ENCODE measurements at places on chromosomes 7 and 10.

- no peak for DNase-seq
These were observed 271.9 kb upstream of the DGKB start for GRCh38 chr7:15174485-15174884.

DNA sequence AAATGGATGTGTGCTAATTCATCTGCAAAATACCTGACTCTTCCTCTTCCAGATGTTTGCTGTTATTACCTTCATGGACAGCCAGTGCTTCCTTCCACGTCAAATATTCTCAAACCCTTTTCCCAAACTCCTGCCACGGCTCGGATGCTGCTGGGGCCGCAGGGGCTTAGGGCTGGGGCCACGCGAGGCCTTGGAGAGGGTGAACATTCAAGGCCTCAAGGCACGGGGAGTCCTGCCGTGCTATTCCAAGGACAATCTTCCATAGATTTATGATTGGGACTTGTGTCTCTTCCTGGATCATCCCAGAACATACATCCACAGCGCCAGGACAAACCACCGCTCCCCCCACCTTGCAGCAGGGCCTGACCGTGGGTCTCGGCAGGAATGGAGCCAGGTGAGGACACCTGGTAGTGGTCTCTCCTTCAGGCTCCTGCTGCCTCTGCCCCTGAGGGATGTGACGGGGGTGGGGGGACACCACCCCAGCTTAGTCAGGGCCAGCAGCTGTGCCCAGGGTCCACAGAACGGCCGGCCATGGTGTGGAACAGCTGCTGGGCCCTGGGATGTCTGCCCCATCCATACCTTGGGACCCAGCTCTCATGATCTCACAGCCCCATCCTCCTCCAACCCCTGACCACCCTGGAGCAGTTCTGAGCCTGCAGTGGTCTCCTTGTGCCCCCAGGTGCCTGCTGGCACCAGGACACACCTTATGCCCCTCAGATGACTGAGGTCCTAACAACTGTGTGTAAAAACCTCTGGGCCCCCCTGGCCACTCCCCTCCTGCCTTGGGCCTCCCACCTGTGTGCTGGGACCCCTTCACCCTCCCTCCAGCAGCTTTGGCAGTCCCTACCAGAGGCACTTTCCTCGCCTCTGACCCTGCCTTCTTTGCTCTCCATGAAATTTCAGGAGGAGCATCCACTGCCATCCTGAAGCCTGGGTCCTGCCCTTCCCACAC lies 16.7 kb downstream of the VIPR2 start:
- no peak for DNase-seq

DNA sequence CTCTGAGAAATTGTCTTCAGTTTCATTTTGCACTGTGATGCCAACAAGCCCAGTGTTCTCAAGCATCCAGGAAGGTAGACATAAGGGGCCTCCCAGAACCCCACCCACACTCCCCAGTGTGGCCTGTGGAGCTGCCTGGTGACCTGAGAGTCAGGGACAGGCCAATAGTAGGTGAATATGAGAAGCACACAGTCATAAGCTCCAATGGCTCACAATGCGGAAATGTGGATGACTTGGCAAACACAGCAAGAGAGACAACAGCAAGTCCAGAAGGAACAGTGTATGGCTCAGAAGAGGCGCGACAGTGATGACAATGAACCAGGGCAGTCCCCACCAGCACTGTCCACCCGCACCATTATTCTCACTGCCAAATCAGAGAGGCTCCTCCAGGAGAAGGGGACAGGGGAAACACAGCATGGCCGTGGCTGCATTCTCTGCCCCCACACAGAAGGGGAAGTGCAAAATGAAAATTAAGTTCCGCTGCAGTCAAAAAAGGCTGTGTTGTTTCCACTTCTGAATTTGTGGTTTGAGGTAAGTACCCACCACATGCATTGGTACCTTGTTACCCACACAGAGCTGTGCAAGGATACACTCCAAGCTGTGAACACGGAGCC lies 419.8 kb downstream of the GRID1 start:
- no peak for DNase-seq

DNA sequence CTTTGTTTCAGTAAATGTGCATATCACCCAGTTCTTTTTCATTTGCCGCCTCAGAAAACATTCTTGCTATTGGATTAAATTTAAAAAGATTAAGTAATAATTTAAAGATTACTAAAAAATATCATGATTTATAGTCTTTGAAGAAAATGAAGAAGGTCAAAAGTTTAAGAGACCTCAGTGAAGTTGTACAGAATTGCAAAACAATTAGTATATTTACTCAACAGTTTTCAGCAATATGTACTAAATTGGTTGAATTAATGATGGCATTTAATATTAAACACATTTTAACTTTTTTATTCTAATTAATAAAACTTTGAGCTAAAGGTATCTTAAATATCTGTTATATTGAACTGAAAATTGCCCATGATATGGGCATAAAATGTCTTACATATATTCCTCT lies 49.9 kb upstream of the KLF6 start:
- no peak for DNase-seq

GRCh38 chr10:20707251-20707650 lies 189.9 kb downstream of the NEBL start:
- DNase-seq = no peak

- DNase-seq = no peak
These were observed 168.9 kb downstream of the NRF1 start for GRCh38 chr7:129780257-129780973.

DNA sequence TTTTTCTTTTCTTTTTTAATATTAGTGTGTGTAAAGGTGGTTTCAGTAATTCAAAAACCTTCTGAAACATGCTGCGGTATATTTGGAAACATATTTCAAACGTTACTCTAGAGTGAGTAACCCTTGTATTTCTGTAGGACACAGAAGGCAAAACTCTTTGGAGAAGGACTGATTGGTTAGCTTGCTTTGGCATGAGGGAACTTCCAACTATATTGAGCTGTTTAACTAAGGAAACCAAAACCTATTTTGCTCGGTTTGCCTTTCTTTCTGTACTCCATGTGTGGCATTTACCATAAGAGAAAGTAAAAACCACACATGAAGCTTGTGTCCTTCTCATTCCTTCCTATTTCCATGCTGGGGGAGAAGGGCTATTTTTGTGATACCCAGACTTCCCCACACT lies 149.8 kb downstream of the DYNC1I1 start:
- DNase-seq = no peak

DNA sequence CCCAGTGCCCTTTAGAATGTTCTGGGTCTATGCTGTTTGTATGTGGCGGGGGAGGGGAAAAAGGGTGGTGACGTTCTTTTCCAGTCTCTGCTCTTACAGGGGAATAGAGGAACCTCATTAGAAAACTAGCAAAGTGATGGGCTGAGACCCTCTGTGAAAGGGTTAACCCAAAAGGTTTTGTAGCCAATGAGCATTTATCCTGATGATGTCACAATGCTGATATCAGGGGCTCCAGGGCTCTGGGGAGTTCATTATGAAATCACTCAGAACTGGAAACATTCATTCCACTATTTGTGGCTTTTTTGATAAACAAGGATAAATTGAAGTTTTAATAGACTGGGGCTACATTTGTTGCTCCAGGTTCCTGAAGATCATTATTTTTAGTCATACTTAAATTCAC lies 71.7 kb downstream of the ARID5B start:
- DNase-seq = no peak

GRCh38 chr7:105773030-105773460 lies 103.4 kb downstream of the ATXN7L1 start:
- DNase-seq = no peak

DNA sequence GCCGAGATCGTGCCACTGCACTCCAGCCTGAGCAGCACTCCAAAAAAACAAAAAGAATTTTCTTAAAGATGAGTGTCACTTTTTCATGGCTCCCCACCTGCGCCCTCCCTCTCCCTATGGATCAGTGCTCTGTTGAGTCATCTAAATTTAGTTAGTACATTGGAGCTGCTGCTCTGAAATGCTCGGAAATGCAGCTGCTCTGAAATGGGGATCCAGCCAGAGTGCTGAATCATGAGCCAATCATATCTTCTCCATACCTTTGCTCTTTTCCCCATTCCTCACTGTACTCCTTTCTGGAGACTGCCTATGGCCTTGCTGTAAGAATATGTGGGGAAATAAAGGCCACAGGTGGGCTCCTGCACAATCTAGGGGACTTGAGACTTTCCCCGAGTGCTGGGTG lies 188.8 kb downstream of the ZNF438 start:
- no peak for DNase-seq

DNA sequence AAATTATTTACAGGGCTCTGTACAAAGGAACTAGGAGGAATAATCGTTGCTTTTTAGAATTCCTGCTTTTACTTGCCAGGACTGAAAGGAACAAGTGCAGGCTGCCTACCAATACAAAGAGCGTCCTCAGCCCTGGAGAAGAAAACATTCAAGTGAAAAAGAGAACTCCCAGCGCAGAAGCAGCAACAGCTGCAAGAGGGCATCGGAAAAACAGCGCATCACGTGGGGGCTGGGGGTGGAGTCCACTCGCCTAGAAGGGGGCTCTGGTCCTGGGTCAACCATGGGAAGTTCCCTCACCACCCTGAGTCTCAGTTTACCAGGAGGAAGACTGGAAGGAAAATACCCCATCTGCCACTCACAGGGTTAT lies 385 bp upstream of the C10orf90 start:
- DNase-seq = no peak

GRCh38 chr7:98049034-98049433 lies 57.6 kb upstream of the LMTK2 start:
- DNase-seq = no peak

- DNase-seq = no peak
These were observed at the start of gene DENND2A for GRCh38 chr7:140640727-140641523. Gene DENND2A (minus strand): TSS chr7:140640813. CDS start chr7:140602397, 38,416 bp downstream.

DNA sequence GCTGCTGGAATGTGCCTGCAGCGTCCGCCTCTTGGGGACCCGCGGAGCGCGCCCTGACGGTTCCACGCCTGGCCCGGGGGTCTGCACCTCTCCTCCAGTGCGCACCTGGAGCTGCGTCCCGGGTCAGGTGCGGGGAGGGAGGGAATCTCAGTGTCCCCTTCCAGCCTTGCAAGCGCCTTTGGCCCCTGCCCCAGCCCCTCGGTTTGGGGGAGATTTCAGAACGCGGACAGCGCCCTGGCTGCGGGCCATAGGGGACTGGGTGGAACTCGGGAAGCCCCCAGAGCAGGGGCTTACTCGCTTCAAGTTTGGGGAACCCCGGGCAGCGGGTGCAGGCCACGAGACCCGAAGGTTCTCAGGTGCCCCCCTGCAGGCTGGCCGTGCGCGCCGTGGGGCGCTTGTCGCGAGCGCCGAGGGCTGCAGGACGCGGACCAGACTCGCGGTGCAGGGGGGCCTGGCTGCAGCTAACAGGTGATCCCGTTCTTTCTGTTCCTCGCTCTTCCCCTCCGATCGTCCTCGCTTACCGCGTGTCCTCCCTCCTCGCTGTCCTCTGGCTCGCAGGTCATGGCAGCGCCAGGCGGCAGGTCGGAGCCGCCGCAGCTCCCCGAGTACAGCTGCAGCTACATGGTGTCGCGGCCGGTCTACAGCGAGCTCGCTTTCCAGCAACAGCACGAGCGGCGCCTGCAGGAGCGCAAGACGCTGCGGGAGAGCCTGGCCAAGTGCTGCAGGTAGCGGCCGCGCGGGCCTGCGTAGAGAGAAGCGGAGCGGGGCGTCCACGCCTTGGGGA lies 645 bp downstream of the SLC26A4 start:
- no peak for DNase-seq

GRCh38 chr7:5276611-5277010 lies 6.1 kb upstream of the SLC29A4 start:
- no peak for DNase-seq

DNA sequence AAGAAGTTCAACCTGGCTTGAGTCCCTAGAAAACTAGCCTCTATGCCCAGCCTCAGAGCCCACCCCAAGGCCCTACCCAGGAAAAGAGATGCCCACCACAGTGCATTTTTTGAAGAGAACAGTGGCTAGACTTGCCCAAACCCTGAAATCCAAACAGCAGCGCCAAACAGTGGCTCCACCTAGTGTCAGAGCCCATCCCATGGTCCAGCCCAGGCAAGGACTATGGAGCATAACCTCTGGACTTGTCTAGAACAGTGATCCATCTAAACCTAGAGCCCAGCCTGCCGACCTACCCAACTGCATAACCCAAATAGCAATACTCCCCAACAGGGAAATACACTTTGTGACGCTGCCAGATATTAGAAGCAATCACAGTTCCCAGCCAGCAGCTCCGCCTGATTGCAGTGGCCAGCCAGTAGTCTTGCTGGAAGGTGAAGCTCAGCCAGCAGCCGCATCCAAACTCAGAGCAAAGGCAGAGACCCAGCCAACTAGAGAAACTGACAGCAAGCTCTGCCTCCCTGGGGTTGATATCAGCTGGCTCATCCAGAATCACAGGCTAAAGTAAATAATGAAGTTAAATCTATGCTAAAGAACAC lies 44.5 kb downstream of the HBP1 start:
- no peak for DNase-seq

DNA sequence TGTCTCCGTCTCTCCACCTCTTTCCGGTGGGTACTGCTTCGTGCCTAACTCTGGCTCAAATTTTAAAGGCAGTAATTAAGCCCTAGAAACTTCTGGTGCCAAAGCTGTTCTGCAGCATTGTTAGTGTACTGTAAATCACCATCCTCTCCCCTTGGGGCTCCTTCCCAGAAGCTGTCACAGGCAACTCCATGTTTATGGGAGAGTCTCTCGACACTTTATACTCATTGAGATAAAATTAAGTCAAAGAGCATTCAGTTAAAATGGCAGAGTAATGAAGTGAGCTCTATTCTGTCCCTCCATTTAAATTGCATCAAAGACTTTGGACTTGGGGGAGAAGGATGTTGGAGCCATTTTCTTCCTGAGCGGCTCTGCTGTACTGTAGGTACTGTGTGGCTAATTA lies 274.8 kb downstream of the SFMBT2 start:
- DNase-seq = no peak

- no peak for DNase-seq
These were observed 55.3 kb upstream of the C7orf33 start for GRCh38 chr7:148535217-148535616.

DNA sequence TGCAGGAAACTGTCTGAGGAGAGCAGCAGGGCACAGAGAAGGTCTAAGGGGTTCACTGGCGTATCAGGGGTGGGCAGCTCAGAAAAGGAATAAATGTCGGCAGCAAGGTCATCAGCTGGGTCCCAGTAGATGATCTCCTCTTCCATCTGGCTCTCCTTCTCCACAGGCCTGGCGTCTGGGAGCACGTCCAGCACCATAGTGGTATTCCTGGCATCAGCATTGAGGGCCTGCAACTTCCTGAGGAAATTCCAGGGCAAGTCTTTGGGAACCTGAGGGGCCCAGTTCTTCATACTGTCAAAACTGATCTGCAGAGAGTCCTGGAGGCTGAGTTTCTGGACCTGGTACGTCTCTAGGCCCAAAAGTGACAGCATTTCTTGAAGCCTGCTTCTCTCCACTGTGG lies 9.6 kb upstream of the MRPS24 start:
- DNase-seq = peak; percentile 9

DNA sequence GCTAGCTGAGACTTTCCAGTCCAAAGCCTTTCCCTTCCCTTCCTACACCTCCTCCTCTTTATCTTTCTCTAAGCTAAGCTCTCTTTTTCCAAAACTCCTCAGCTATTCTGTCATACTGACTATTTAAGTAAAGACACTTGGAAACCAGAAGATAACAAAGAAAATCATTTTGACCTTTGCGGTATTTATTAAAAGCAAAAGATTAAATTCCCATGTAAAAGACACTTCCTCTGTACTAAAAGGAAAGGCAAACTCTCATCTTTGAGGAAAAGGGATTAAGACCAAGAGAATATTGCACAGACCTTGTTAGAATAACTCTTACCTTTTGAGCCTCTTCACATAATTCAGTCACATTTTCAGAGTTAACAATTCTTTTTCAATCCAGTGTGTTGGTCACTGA lies 15.8 kb downstream of the ST8SIA6 start:
- no peak for DNase-seq

- no peak for DNase-seq
These were observed 58.0 kb upstream of the CELF2 start for GRCh38 chr10:10959666-10960065.

- DNase-seq = no peak
These were observed 60.8 kb upstream of the PPIF start for GRCh38 chr10:79286318-79286951.
